ENCODE measurements at places on chromosomes 16 and 17. TPM values are rescaled to one million over a fixed set of nuclear protein-coding genes. Genes with fewer than 3 reads are reported as not detected.

The SP6 gene
- 2.2 TPM for total RNA-seq

The PPP1R1B gene
- under 0.01 TPM for total RNA-seq

The ZNF423 gene
- total RNA-seq = under 0.01 TPM

The CCR7 gene
- total RNA-seq = not detected

The HAS3 gene
- 35.4 TPM for total RNA-seq

The GRAP gene
- total RNA-seq = not detected

The ABCC11 gene
- total RNA-seq = 0.43 TPM

The CIBAR2 gene
- not detected for total RNA-seq

The GAN gene
- total RNA-seq = 12.8 TPM

The IL21R gene
- 0.21 TPM for total RNA-seq

The MT1F gene
- 3.8 TPM for total RNA-seq

The ACSM2A gene
- not detected for total RNA-seq

The MNT gene
- 7.5 TPM for total RNA-seq

The SHISA9 gene
- total RNA-seq = under 0.01 TPM

The SLC47A1 gene
- 0.24 TPM for total RNA-seq

The RRAD gene
- total RNA-seq = 118 TPM

The VAT1L gene
- total RNA-seq = not detected

The NLRC5 gene
- total RNA-seq = 1.7 TPM

The GDPD1 gene
- 1.9 TPM for total RNA-seq

The RHBDF2 gene
- total RNA-seq = 21.1 TPM

The ADGRG1 gene
- total RNA-seq = 41.1 TPM

The RDM1 gene
- 1.4 TPM for total RNA-seq

The TAT gene
- not detected for total RNA-seq

The PDILT gene
- not detected for total RNA-seq

The NOG gene
- total RNA-seq = 10.4 TPM

The AGRP gene
- not detected for total RNA-seq

The OR4D1 gene
- not detected for total RNA-seq
